ENCODE measurements at places on chromosomes 13 and 19. TPM values are rescaled to one million over a fixed set of nuclear protein-coding genes. Genes with fewer than 3 reads are reported as not detected.

DNA sequence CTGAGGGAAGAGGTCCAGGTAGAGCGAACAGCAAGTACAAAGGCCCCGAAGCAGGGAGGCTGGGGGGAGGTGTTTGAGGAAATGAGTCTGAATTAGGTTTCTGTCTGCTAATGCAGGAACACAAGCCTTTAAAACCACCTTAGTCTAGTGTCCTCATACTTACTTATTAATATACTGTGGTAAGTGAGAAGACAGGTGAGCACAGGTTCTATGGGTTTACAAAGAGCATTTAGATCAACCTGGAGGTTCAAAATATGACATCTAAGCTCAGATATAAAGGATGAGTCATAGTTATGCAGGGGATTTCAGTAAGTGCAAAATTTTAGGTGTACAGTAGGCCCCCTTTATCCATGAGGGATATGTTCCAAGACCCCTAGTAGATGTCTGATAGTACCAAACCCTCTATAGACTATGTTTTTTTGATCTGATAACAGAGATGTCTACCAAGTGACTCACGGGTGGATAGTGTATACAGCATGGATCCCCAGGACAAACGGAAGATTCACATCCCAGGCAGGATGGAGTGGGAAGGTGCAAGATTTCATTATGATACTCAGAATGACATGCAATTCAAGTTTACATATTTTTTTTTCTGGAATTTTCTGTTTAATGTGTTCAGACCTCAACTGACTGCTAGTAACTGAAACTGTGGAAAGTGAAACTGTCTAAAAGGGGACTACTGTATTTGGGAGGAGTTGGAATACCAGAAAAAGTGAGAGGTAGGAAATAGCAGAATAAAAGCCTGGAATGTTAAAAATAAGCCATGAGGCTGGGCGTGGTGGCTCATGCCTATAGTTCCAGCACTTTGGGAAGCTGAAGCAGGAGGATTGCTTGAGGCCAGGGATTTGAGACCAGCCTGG is 18.2 kb upstream of the MED4 start:
- DNase-seq: no peak

DNA sequence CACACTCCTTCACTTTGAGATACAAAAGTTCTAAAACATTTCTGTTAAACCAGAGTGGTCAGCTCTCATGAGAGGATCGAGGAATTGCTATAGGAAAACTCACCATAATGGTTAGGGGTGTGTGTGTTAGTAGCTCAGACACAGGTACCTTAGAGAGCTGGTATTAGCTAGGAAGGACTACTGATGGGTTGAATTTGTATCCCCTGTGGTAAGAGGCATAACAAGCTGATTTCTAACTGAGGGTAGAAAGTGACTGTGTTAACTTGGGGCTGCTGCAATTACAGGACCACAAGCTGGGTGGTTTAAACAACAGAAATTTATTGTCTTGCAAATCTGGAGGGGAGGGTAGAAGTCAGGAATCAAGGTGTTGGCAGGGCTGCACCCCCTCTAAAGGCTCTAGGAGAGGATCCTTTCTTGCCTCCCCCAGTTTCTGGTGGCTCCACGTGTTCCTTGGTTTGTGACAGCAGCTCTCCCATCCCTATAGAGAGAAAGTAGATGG is 17.4 kb downstream of the LEUTX start:
- no peak for DNase-seq

- no peak for DNase-seq
These were observed 33.4 kb downstream of the PEPD start for GRCh38 chr19:33487901-33488800.

GRCh38 chr19:29247471-29247870 is 34.5 kb upstream of the UQCRFS1 start:
- DNase-seq: no peak

ACP5 gene
- 10.4 TPM for total RNA-seq

FPR2 gene
- not detected for total RNA-seq

Data from H4 (cell line).